Activated naive CD8-positive, alpha-beta T cell treated with anti-CD3 and anti-CD28 coated beads, Interleukin-2, amount 50 U/mL, for 24 hours (primary cell): ENCODE measurements at places on chromosomes 1 and 21.

DNA sequence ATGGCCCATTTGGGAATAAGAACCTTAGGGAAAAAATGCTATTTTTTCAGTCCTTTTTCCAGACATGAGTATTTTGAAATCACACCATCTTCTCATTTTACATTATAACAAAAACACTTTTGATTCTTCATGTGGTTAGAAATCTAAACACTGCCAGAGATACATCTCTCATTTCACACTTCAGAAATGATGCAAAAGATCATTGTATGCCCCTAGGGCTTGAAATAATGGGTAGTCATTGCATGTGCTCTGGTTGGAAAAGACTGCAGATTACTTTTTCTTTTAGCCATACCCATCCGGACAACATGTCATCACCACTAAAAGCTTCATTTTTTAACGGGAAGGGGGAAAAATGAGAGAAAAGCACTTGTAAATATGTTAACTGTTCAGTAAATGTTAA is 1152.2 kb upstream of the ADGRL4 start:
- no peak for DNase-seq

GRCh38 chr1:22688466-22688865 is 22.2 kb upstream of the EPHB2 start:
- DNase-seq, result no peak

DNA sequence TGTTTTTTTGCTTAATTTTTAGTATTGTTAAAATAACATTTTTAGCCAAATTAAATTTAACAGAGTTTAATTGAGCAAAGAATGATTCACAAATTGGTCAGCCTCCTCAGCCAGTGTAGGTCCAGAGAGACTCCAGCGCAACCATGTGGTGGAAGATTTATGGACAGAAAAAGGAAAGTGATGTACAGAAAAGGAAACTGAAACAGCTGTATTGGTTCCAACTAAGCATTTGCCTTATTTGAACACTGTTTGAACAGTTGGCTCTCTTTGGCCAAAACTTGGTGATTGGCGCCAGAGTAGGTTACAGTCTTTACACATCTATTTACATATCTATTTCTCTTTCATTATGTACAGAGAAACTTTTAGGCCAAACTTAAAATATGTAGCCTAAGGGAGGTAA is 19.4 kb downstream of the RPS6KC1 start:
- DNase-seq, result peak; percentile 14

GRCh38 chr21:26918323-26919079 is 48.4 kb downstream of the ADAMTS5 start:
- no peak for DNase-seq

DNA sequence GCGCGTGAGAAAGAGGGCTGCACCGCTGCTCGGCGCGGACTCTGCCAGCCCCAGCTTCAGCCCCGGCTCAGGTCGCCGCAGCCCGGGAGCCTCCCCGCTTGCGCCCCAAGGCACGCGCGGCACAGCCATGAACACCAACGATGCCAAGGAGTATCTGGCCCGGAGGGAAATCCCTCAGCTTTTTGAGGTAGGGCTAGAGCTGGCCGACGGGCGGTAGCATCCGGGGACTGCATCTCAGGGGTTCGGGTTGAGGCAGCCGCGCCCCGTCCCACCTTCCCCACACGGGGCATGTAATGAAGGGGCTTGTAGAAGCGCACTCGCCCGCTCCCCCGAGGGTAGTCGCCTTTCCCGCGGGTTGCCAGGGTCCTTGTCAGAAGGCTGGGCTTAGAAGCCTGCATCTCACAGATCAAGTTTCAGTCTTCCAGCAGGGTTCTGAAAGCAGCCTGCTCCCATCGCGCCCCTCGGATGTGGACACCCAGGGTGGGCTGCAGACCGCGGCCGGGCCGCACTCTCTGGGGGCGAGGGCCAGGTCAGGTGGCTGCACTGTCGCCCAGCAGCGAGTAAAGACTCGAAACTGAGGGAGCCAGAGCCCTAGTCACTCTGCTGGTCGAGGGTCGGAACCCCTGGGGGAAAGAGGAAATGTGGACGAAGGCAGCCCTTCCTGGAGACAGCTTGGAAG is 507 bp downstream of the AK5 start:
- DNase-seq, result peak; percentile 36

DNA sequence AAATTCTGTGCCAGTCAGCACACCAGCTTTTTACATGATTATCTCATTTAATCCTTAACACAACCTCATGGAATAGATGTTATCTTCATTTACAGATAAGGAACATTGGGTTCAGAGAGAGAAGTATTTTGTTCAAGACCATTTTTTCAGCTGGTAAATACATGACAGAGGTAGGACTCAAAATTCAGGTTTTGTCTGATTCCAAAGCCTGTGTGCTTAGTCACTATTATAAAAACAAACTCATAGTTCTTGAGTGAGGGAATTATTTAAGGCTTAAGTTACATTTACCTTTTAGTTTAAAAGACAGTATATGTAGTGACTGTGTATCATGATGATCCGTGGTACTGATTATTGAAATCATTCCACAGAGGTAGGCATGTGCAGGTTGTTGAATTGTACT is 125.2 kb downstream of the MAGI3 start:
- no peak for DNase-seq

- DNase-seq, result peak; percentile 18
Observed at GRCh38 chr1:241323514-241324195, 33.4 kb downstream of the RGS7 start.

- DNase-seq, result no peak
Observed at GRCh38 chr21:39900491-39900890, 33.3 kb downstream of the PCP4 start.

DNA sequence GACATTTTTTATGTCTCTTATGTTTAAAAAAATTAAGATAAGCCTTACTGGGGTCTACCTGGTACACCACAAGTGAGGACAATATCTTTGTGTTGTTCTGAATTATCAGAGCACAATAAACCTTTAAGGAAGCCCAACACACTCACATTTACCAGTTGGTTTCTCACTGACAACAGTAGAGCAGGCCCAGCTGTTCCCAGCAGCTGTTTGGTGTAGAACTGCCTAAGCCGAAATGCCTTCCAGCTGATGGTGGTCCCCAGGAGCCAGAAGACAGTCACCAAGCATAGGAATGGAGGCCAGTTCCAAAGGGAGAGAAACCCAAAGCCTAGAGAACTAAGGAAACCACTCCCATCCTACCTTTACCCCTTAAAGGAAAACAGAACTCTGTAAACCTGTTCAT is 428.6 kb upstream of the CAMK1G start:
- no peak for DNase-seq

DNA sequence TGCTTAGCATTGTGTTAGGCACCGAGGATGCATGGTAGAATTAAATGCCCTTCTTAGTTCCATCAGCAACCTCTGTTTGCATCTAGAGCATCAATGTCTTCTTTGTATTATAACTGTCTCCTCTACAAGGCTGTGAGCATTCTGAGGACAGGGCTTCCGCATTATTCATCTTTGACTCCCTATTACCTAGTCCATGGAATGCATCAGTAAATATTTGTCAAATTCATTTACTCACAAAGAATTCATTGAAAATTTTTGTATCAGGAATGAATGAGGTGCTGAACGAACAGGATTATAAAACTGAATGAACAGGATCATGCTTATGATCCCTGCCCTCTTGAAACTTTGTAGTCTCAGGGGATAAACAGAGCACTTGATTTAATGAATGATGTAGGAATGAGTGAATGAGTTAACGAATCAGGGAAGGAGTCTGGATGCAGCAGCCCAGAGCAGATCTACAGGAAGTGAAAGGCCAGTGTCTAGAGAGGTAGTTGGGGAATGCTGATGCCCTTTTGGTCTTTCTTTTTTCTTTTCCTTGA is 2.8 kb downstream of the RHBDL2 start:
- DNase-seq, result no peak

GRCh38 chr1:10063878-10064277 is 31.1 kb downstream of the UBE4B start:
- DNase-seq, result no peak

GRCh38 chr1:212461916-212462660 is 29.4 kb downstream of the NENF start:
- no peak for DNase-seq

GRCh38 chr1:44988531-44989156 is 2.2 kb upstream of the EIF2B3 start:
- no peak for DNase-seq

- no peak for DNase-seq
Observed at GRCh38 chr1:178324003-178324402, 172.8 kb downstream of the CLEC20A start.

DNA sequence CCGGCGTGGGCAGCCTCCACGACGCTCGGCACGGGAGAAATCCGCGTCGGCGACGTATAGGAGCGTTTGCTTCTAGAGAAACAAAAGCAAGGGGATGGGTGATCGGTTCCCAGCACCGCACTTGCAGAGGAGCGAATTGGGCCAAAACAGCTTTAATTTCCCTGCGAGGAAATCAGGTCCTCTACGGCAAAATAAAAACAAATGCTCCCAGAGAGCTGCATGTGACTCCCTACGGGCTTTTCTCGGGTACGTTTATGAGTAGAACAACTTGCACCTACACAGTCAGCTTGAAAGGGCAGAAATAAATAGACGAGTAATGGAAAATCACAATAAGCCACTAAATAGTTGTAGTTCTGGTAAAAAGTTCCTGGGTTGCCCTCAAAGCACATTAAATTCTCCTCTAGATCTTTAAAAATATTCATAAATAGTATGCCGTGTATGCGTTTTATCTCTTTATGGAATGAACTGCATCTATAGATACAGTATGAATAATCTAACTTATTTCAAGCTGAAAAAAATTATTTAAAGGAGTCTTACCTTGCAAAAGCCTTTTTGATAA is 1.2 kb downstream of the NHLH2 start:
- no peak for DNase-seq

GRCh38 chr1:78145105-78145580 is 99.4 kb downstream of the GIPC2 start:
- peak; percentile 18 for DNase-seq

DNA sequence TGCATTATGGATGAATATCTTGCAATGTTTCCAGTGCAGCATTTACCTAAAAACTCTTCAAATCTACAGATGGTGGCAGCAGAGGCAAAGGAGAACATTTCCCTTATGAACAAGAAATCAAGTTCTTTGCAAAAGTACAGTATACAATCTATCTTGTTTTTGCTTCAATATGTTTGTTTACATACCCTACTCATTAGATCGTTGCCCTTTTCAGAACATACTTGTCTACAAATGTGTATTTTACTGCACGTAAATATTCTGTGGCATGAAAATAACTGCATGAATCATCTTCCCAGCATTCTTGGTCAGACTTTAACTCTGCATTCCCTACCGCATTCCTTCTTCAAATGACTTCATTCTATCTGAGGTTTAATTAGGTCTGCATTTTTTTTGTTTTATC is 212.7 kb downstream of the ZP4 start:
- DNase-seq, result no peak

DNA sequence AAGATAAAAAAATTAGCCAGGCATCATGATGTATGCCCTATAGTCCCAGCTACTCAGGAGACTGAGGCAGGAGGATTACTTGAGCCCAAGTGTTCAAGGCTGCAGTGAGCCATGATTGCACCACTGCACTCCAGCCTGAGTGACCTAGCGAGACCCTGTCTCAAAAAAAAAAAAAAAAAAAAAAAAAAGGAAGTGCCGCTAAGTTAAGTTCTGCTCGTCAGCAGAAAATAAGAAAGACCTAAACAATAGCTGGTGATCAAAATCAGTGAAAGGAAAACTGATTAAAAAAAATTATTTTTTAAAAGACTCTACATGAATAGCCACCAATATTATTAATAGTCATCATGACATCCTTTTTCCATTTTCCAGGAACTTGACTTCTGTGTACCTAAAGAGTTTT is 44.2 kb upstream of the MTR start:
- no peak for DNase-seq

DNA sequence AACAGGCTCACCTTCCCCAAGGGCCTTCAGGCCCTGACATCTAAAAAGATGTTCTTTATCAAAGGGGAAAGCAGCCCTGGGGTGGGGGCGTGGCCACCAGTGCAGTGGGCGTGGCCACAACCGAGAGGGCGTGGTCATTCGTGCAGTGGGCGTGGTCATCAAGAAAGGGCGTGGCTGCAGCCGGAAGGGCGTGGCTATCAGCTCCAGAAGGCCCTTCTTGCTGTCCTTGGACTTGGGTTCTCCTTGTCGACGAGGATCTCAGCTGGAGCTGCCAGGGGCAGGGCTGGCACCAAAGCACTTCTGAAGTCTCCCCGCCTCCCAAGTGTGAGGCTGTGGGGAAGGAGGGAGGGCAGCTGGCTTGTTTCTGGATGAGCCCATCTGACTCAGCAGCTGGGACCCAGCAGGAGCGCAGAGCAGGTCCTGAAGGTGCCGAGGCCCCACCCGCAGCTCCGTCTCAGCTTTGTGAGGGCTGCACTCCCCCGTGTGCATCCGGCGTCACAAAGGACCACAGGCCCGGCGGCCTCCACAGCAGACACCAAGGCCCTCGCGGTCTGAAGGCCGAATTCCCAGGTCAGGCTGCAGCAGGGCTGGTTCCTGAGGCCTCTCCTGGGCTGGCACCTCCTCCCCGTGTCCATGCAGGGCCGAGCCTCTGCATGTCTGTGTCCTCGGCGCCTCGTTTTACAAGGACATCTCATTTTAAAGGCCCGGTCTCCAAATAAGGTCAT is 12.8 kb downstream of the PDE9A start:
- DNase-seq, result peak; percentile 43

- DNase-seq, result no peak
Observed at GRCh38 chr1:21263653-21264225, 26.5 kb downstream of the ECE1 start.

DNA sequence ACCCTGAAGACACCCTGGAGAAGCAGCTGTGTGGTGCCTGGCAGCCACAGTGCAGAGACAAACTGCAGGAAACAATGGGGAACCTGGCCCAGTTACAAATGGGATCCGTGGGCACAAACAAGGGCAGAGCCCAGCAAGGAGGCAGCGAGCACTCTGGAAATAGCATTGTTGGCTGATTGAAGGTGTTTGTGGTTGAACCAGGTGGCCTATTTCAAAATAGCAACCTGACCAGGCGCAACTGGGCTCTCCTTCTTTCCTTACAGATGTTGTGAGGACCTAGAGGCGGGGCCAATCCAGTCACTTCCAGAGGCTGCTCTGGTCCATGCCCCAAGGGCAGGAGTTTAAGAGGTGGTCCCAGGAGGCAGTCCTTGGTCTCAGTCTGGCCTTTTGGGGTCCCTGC is 21.7 kb upstream of the ZBTB21 start:
- no peak for DNase-seq

- DNase-seq, result no peak
Observed at GRCh38 chr21:36487641-36488307, 7.9 kb upstream of the CLDN14 start.

- no peak for DNase-seq
Observed at GRCh38 chr1:165637427-165637826, 6.4 kb downstream of the MGST3 start.

DNA sequence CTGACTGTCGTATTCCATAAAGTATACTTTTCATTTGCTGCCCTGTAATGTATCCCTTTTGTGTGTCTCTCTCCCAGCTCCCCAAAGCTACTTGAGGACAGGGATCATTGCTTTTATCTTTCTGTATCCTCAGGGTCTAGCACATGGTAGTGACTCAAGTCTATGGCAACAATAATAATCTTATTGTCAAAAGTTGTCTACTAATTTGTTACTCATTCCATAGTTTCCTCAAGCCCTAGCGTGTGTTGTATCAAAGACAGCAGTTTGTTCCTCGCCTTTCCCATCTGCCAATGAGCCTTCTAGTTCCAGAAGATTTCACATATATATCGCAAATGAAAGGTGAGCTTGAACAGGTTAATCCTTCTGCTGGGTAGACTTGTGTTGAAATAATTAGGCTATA is 9.8 kb upstream of the SLC30A1 start:
- DNase-seq, result no peak

GRCh38 chr1:89890085-89890752 is 69.4 kb downstream of the LRRC8D start:
- DNase-seq, result no peak

- no peak for DNase-seq
Observed at GRCh38 chr1:231903586-231904081, 277.0 kb downstream of the DISC1 start.
